RCC 7860 (cell line): ENCODE measurements at places on chromosomes 11 and 22.

- DNase-seq = no peak
These were observed 17.7 kb downstream of the TNKS1BP1 start for GRCh38 chr11:57306940-57307565.

GRCh38 chr11:31879681-31880080 lies 68.6 kb upstream of the PAX6 start:
- DNase-seq = no peak

DNA sequence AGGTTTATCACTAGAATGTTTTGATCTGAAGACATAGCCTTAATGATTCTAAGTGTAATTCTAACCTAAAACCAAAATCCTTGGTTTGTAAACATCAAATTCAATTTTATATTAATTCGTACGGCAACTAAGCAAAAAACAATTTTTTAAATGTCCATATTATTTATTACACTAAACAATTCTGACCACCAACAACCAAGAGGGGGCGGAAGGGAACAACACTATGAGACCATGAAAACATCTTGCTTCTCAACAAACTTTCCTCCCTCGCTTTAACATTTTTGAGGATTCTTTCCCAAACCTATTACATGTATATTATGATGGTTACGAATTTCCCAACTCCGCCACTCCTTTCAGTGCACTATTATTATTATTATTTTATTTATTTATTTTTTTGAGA lies 6.5 kb upstream of the UCP2 start:
- no peak for DNase-seq

DNA sequence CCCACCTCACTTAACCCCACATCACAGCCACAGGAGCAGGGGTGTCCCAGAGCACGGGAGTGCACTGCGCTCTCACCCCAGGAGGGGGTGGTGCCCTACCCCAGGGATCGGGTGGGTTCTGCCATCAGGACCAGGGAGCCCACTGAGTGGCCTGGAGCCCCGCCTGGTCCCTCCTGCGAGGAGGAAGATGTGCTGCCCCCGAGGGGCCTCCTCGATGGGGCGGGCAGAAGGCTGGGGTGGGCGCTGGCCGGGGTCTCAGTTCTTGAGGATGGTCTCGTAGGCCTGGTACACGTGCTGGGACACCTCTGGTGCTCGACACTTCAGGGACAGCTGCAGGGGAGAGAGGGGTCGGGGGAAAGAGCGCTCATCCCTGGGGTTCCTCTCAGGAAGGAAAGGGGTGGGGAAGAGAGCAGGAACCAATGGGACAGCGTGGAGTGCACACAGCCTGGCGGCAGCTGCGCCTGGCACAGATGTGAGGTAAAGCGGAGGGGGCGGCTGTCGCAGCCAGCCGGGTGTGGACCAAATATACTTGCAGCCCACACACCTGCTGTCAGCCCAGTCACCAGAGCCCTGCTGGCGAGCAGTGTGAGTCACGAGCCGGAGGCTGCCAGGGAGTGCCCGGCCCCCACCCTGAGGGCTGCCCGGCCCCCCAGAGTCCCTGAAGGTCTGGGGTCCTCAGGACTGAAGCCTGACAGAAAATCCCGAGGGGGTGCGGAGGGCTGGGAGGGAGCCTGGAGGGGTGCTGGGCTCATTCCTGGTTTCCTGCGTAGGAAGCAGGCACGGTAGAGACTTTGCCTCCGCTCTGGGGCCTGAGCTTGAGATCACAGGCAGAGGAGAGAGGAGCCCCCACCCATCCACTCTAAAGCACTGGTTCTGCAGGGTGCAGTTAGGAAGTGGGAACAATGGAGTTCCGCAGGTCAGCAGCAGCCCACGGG lies 13.3 kb upstream of the RASL10A start:
- no peak for DNase-seq

GRCh38 chr11:111320728-111321568 lies 22.6 kb downstream of the POU2AF3 start:
- DNase-seq = no peak
